ENCODE measurements at places on chromosomes 2 and 18.
A peak's percentile ranks its signal among the peaks of the same experiment; 100 is the strongest.

DNA sequence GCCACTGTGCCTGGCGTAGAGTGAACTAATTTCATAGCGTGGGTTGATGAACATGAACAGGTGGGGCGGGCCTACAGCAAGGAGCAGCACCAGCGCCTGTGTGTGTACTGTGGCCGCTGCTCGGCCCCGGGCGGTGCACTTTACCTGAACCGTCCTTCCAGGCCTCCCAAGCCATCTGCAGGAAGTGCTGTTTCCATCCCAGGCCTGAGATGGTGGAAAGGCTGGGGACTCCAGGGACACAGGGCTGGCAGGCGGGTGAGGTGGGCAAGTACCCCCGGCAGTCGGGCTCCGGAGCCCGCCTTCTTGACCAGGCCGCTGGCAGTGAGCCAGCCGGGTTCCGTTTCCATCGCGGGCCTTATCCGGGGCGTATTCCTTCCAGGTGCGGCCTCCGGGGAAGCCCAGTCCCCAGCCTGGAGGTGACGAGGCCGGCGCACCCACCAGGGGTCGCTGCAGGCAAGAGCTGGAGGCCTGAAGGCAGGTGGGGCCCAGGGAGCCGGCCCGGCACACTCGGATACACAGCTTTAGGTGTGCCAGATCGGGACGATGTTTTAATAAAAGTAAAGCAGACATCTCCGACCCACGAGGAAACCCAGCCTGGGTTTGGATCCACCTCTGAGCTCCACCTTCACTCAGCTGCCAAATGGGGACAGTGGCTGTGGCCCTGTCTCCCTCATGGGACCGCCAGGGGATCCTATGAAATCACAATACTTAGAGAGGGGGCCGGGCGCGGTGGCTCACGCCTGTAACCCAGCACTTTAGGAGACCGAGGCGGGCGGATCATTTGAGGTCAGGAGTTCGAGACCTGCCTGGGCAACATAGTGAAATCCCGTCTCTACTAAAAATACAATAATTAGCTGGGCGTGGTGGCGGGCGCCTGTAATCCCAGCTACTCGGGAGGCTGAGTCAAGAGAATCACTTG, 22.7 kb upstream of the PDIA6 start:
- peak; percentile 90 for DNase-seq

DNA sequence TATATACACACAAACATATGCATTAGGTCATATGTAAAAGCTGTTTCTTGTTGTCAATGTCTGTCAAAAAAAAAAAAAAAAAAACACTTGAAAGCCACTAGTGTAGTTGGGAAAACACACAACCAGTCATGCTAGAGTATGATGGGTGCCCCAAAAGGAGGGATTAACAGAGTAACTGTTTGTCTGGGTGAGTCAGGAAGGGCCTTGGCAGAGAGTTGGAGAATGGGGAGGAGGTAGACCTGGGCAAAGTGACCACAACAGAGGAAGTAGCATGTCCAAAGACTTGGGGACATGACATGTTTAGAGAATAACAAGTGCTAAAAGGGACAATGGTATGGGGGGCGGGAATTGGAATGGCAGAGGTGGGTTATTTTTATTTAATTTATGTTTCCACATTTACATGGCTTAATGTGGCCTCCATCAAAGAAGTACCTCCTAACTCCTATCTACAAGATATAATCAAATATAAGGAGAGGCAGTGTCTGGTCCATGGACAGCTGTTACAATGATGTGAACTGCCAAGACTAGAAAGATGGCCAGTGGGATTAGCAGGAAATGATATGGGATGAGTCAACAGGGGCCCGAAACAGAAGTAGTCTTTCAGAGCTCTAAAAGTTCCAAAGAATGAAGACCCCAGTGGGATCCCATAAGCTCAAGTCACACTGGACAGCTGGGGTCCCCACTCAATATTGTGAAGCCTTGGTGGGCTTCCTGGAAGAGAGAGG, 99.9 kb upstream of the ZFP36L2 start:
- DNase-seq = no peak

DNA sequence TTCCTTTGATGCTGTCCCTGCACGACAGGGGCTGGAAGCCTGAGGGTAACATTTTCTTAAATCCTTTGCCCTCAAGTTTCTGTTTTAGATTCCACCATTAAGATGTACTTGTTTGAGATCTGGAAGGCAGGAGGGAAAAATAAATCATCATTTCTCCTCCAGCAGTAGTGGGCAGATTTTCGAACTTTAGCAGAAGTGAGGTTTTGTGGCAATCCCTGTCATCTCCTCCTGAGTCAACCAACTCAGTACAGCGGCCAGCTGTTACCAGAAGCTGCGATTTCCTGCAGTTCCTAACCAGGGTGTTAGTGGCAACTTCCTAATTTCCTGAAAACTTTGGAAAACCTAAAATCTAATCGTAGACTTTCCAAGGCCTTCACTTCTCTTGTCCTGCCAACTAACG, 517.2 kb upstream of the ACVR2A start:
- peak; percentile 34 for DNase-seq

DNA sequence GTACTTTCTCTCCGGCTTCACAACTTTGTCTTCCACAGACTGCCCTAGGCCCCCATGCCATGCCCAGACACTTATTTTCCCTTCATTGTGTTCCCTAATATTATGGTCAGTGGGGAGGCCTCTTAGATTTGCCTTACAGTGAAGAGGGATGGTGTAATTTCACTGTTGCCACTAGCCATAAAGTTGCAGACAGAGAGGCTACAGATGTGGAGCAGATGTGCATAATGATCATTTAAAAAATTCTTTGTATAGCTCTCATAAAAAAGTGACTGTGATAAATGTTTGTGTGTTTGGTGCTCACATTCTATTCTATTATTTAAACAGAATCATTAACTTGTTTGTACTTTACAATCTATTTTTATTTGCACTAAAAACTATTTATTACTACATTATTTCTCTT, 67.5 kb upstream of the FN1 start:
- DNase-seq = no peak

DNA sequence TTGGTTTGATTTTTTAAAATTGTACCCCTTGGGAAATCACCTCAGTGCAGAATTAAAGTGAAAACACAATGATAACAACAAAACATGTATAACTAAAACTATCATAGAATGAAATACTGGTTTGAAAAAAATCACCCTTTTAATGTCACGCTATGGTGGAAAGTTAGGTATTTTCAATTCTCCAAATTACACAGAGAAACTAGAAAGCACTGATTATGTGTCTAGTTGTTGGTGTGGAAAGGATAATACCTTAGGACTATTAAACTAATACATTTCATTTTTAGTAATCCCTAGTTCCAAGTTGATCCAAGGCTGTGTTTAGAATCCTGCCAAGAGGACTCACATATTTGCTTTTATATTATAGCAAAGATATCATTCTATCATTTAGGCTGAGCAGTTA, 71.2 kb downstream of the NUP35 start:
- no peak for DNase-seq

GRCh38 chr2:231364061-231364460, 31.4 kb upstream of the B3GNT7 start:
- DNase-seq = no peak

DNA sequence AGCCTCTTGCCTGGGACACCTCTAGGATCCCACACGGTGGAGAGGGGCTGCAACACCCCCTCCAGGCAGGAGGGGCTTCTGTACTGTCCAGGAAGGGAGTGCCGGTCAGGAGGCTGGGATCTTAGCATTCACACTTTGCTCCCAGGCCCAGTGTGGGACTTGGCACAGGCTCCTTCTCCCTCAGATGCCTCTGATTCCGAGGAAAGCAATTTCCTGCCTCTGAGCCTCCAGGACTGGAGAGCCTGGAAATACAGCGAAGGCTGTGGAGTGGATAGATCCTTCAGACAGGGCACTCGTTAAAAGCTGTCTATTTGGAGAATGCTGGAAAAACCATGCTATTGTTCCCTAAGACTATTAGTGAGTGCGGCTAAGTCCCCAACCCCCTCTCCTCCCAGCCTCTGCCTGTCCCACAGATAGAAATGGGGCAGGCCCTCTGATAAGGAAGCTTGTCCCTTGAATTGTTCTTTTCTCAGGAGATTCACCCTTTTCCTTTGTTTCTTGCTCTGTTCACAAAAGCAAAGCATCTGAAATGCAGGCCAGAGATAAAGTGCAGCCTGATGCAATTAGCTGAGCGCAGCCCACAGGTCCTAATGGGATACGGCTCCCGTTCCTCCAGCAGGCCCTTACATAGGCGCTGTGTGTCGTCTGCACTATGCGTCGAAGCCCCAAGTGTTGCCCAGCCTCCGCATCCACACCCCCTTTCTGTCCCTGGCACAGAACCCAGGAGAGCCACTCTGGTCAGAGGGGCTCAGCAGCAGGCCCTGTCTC, 252.2 kb downstream of the KLHL29 start:
- no peak for DNase-seq

DNA sequence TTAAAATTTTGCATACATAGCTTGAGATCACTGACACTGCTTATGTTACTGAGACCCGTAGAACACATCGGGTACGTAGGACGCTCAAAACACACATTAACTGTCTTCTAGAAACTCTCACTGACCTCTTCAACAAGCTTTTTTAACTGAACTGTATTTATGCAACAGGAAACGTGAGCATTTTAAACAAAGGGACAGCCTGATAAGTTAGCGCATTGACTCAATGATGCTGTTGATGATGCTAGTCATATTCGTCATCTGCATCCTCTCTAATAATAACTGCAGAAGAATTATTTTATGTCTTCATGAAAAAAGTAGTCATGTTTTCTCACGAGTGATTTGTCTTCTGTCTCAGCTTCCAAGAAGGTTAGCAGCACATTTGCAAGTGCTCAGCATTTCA, 824.0 kb downstream of the DCDC2C start:
- no peak for DNase-seq

DNA sequence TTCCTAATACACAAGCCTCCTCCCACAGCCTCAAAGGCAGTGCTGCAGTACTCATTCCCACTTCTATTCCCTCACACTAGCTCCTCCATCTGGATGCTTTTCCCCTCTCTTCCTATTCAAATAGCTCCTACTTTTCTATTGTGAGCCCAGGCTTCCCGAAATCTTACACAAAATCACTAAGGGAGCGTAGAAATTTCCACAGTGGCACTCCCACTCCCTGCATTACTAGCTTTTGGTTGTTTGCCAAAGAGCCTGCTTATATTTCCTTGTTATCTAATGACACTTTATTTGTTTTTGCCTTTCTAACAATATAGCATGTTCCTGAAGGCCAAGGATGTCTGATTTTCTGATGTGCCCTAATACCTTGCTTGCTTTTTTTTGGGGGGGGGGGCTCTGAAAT, 10.9 kb downstream of the EPAS1 start:
- DNase-seq = no peak

DNA sequence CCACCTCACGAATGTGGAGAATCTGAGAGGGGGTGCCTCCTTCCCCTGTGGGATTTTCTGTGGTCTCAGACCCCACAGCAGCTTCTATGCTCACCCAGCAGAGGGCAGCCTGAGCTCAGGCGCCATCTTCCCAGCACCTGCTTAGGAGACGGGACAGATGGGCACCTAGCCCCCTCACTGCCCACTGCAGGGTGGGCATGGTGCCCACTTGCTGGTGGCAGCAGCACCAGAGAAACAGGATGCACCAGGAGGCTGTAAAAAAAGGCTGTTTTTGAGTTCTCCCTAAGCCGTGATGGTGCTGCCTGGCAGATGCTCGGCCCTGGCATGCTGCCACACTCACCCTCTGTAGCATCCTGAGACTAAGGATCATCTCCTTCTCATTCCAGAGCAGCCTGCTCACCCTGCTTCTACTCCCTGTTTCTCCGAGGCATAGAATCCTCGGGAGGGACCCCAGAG, 19.1 kb upstream of the SLC20A1 start:
- DNase-seq = peak; percentile 82

- DNase-seq = no peak
These were observed 123.7 kb downstream of the FTCDNL1 start for GRCh38 chr2:199727306-199727705.

DNA sequence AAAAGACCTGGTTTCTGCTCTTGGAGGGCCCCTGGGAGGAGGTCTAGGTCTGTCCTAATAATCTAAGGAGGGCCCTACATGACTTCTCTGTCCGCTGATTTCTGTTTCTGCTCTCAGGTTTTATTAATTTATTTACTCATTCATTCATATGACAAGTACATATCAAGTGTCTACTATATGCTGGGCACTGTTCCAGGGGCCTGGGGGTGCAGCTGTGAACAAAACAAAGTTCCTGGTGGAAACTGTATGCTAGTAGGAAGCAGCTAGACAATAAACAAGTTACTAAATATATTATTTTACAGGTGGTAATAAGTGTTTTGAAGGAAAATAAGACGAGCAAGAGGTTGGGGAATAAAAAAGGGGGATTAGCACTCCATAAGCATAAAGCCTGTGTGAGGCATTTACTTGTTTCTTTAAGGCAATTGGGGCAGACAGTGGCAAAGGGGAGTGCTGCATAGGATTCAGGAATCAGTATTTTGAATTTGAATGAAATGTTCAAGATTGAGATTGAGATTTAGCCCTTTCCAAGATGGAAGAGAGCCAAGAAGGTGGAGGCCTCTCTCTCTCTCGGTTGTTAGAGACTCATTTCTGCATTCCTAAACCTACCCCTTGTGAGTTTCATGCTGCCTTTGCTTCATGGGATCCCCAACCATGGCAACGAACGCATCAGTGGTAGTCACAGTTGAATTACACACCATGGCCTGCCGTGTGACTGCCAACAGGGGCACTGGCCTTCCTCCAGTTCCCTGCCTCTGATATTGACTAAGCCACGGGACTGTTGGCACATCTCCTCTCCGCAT, 28.3 kb downstream of the DRC1 start:
- no peak for DNase-seq

- DNase-seq = no peak
These were observed 73.7 kb upstream of the ETAA1 start for GRCh38 chr2:67323209-67323991.

- DNase-seq = no peak
These were observed 121.4 kb upstream of the COPS8 start for GRCh38 chr2:236964291-236964690.

GRCh38 chr2:150531591-150531990, 44.1 kb upstream of the RND3 start:
- no peak for DNase-seq

DNA sequence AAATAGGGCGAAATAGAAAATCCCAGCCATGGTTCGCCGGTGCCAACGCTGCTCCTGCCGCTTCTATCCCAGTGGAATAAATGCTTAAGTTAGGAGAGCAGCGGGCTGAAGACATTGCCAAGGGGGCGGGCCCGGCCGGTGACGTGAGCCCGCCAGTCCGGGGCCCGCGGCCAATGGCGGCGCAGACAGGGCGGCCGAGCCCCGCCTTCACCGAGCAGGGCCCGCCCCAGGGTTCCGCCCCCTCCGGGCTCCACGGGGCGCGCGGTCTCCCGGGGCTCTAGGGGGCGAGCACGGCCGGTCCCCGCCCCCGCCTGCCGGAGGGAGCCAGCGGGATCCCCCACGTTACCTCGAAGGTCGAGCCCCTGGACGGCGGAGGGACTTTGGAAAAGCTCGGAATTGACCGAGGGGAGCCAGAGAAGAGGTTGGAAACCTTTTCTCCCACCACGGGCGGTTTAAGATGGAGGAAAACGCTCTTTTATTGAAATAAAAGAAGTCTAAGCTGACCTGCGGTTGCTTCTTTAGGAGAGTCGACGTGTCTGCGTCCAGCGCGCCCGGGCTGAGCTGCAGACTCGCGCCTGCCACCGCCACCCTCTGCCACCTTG, at the start of gene EPHA4:
EPHA4 (minus strand) TSS at position 86 of the 602 bp plus-strand sequence; CDS start at position 30, 56 bp downstream.
- peak; percentile 88 for DNase-seq

DNA sequence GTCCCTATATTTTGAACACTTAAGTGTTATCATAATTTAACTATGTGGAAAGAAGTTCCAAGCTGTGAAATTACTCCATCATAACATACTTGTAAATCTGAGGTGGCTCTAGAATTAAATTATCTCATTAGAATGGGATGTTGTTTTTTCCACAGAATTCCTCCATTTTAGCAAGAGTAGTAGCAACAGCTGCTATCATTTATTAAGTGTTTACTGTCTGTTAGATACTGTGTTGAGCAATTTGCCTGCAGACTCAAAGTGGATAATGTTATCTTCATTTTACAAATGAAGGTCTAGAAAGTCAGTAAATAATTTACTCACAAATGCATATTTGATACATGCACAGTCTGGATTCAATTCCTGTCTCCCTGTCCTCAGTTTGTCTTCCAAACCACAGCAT, 504.8 kb upstream of the NRP2 start:
- no peak for DNase-seq

All from activated T-cell treated with anti-CD3 and anti-CD28 coated beads, Interleukin-2, amount 50 U/mL, for 48 hours (primary cell).